ENCODE measurements at places on chromosomes 4 and X.

DNA sequence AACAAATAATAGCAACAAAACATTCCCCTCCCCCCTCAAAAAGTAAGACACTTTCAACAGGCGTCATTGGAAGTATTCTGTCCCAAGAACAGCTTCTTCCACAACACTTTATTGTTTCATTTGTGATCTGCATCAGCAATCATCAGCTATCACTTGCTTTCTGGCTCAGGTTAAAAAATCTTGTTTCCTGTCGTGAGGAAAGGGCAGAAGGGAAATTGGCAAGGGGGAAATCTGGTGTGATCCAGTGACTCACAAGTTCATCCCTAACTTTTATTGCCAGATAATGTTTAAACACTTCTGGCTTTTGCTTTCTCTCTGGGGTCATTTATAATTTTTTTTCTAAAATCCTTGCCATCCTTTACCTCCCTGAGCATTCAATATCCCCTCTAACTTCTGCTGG is 247.4 kb upstream of the GIMD1 start:
- DNase-seq: no peak

GRCh38 chrX:150148749-150149672 is 210.7 kb upstream of the EOLA2 start:
- DNase-seq: no peak

DNA sequence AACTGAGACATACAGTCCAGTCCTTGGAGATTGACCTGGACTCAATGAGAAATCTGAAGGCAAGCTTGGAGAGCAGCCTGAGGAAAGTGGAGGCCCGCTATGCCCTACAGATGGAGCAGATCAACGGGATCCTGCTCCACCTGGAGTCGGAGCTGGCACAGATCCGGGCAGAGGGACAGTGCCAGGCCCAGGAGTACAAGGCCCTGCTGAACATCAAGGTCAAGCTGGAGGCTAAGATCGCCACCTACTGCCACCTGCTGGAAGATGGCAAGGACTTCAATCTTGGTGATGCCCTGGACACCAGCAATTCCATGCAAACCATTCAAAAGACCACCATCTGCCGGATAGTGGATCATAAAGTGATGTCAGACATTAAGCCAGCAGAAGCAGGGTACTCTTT is 20.4 kb upstream of the FRMPD3 start:
- DNase-seq: no peak

DNA sequence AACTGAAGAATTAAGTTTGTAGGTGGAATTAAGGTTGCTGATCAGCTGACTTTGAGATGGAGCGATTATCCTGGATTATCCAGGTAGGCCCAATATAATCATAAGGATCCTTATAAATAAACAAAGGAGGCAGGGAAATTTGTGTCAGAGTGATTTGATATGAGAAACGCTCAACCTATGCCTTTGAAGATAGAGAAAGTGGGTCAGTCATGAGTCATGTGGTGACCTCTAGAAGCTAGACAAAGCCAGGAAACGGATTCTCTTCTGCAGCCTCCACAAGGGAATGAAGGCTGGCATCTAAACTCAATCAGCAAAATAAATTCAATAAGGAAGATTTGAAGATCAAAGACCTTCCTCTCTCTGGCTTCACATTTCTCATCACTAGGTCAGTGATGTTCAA is 41.5 kb upstream of the SMIM10 start:
- no peak for DNase-seq

- DNase-seq: no peak
These were observed 73.5 kb downstream of the HS3ST1 start for GRCh38 chr4:11355226-11355625.

- DNase-seq: no peak
These were observed 66.7 kb upstream of the PRPS1 start for GRCh38 chrX:107561468-107562215.

- no peak for DNase-seq
These were observed 21.6 kb downstream of the ANKRD17 start for GRCh38 chr4:73237044-73237443.

- no peak for DNase-seq
These were observed 16.8 kb downstream of the TRO start for GRCh38 chrX:54937416-54937815.

All from epithelial cell of prostate (primary cell).